K562 (cell line): ENCODE measurements at places on chromosomes 5 and 9. TPM values are rescaled to one million over a fixed set of nuclear protein-coding genes. Genes with fewer than 3 reads are reported as not detected.

The STOM gene
- total RNA-seq, result 56.7 and 56.9 TPM in 2 replicates

The TAF11L10 gene
- total RNA-seq, result 0.53 TPM in 1 of 2 replicates, not detected in the other

The PCDHGA8 gene
- 0.07 and 0.18 TPM in 2 replicates for total RNA-seq

The SKIC3 gene
- total RNA-seq, result 54.0 and 54.4 TPM in 2 replicates

The MARCOL gene
- total RNA-seq, result not detected in 2 replicates

The SVEP1 gene
- total RNA-seq, result 0.73 and 0.81 TPM in 2 replicates

The NDFIP1 gene
- 35.8 and 36.3 TPM in 2 replicates for total RNA-seq

The MAP1B gene
- 61.4 and 66.1 TPM in 2 replicates for total RNA-seq

The LCN1 gene
- not detected in 2 replicates for total RNA-seq

The SLC45A2 gene
- total RNA-seq, result 0.13 and 0.16 TPM in 2 replicates

- no peak for DNase-seq
Measured at GRCh38 chr5:59286510-59286909, 607.0 kb downstream of the PDE4D start.

DNA sequence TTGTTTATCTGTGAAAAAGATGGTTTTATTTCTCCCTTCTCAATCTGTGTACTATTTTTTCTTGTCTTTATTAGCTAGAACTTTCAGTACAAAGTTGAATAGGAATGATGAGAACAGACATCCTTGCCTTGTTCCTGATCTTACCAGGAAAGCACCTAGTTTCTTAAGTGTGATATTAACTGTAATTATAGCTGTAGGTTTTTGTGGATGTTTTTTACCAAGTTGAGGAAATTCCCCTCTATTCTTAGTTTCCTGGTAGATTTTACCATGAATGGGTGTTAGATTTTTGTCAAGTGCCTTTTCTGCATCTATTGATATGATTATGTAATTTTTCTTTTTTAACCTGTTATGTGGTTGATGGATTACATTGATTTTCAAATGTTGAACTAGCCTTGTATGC, 68.7 kb downstream of the KCNN2 start:
- no peak for DNase-seq

DNA sequence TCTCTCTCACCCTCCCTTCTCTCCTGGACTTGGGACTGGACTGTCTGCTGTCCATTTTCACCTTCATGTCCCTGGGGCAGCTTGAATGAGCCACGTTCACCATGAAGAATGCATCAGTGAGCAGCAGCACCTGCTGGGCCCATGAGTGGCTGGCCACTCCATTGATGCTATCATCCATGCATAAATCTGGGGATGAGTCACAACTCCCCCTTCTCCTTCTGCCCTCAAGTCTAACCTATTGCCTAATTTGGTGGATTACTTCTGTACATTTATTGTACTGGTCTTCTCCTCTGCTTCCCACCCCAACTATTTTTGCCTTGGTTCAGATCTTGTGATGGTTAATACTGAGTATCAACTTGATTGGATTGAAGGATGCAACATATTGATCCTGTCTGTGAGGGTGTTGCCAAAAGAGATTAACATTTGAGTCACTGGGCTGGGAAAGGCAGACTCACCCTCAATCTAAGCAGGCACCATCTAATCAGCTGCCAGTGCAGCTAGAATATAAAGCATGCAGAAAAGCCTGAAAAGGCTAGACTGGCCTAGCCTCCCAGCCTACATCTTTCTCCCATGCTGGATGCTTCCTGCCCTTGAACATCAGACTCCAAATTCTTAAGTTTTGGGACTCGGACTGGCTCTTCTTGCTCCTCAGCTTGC, 46.7 kb downstream of the GDNF start:
- no peak for DNase-seq

DNA sequence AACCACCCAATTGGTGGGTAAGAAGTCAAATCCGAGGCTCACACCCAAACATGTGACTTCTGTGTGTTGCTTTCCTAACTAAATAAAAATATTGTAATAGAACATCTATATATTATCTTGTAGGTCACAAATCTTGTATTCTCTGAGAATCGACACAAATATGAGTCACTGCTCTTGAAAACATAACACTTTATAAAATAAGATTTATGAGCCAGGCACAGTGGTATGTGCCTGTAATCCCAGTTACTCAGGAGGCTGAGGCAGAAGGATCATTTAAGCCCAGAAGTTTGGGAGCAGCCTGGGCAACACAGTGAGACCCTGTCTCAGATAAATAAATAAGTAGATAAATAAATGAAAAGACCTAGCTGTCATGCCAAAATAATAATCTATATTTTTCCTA, 624.1 kb downstream of the ANXA1 start:
- DNase-seq, result no peak

- peak; percentile 24 for DNase-seq
Measured at GRCh38 chr9:110623462-110624025, 44.0 kb upstream of the SVEP1 start.

DNA sequence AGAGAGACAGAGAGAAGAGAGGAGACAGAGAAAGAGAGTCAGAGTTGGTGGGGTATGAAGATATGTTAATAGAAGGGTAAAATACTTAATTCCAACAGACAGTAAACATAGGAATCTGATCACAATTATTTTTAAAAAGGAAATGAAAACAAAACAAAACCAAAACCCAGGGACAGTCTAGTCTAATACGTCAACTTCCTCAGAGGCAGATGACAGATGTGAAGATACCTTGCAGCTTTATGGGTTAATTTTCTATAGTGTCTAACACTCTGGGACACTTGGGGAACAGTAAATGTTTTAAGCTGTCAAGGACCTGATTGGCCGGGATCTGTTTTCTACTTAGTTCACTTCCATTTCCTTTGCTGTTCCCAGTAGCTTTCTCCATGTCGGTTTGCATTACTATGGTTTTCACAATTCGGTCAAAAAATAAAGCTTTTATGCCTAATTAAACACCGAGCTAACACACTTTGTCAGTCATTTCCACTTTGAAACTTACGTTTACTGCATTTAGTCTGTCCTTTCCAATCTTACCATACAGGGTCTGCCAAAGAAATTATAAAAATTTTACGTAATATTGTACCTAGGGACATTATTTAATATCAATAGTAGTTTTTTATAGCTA, 216.5 kb downstream of the MCTP1 start:
- DNase-seq, result no peak

DNA sequence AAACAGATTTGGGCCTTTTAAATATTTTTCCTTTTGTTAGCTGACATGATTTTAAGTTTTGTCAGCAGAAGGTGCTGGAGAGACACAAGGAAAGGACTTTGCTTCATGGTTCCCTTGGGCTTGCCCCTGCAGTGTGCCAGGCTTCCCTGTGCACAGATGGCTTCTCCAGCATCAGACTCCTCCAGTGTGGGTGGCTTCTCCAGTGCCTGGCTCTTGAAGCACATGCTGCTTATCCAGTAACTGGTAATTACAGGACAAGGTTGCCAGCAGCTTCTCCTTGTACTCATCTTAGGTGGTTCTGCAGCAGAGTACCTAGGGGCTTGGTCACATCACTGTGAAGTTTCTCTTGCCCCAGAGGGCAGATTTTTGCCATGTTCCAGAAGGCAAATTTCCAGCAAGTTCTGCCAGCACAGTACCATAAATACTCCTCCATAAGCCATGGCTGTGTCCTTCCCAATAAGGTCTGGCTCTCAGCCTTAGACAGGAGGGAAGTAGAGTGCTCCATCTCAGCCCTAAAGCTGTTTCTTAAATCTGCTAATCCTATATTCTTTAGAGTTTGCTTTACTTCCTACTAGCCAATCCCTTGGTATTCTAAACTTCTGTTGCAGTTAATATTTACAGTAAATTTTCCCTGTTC, 62.4 kb downstream of the PJA2 start:
- DNase-seq, result no peak

GRCh38 chr5:126446498-126447224, 23.5 kb downstream of the GRAMD2B start:
- no peak for DNase-seq

GRCh38 chr5:179264053-179264782, 81.0 kb downstream of the ADAMTS2 start:
- DNase-seq, result no peak

DNA sequence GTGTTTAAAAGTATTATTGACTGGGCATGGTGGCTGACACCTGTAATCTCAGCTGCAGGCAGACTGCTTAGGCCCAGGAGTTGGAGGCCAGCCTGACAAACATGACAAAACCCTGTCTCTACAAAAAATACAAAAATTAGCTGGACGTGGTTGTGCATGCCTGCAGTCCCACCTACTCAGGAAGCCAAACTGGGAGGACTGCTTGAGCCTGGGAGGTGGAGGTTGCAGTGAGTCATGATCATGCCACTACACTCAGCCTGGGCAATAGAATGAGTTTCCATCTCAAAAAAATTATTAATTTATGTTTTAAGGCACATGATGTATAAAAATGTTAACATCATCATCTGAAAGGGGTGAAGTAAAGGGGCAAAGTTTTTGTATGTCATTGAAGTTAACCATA, 49.7 kb upstream of the FNIP1 start:
- no peak for DNase-seq

GRCh38 chr9:124320062-124320973, 62.6 kb downstream of the NEK6 start:
- peak; percentile 82 for DNase-seq

GRCh38 chr5:73118391-73118973, 1.9 kb upstream of the TMEM171 start:
- DNase-seq, result no peak

- no peak for DNase-seq
Measured at GRCh38 chr5:115374057-115374775, 77.8 kb upstream of the CCDC112 start.

GRCh38 chr9:16315720-16316119, 554.8 kb downstream of the BNC2 start:
- DNase-seq, result no peak

DNA sequence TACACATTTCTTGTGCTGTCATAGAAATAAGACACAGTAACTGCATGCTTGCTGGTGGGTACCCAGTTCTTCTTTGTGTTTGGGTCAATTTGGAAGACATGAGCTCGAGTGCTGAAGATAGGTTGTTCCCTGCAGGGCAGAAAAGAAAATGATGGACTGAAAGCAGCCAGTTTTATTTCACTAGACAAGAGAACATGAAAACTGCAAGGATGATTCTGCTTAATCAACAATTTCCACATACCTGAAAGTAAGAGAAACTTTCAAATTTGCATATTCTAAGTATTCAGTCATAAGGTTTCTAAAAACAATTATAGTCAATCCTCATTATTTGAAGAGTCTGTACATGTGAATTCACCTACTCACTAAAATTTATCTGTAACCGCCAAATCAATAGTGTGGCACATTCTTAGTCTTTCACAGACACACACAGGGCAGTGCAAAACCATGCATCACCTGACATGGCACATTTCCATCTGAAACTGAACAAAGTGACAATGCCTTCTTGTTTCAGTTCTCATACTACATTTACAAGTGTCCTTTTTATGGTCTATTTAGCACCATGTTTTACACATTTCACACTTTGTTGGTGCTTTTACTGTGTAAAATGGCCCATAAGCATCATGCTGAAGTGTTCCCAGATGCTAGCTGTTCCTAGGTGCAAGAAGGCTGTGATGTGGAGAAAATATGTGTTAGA, 56.9 kb downstream of the HOMER1 start:
- no peak for DNase-seq

DNA sequence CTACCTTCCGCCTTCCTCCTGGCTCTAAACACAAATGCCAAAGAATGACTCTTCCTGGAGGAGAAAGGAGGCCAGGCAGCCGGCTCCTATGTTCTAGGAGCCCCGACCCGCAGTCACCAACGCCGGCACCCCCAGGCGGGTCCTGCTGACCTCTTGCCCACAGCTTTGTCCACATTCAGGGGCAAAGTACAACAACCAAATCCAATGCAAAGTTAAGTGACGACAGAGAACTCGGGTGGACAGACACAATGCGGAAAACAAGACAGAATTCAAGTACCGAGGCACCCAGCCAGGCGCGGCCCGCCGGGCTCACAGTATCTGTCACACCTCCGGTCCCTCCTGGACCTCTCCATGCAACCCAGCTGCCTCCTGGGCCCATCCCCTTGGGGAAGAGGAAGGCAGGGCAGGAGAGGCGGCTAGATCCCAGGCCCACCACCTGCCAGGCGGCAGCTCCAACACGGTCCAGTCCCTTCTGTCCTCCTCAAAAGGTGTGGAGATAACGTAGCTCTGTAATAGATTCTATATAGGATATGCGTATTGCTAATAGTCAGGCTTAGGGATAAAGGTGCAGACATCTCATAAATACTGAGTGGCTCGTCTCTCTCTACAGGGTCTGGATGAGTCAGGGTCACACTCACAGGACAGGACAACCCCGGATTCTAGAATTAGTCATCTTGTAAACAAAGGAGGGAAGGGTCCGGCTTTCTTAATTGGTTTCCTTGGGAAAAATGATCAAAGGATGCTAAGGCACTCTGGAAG, 46.9 kb upstream of the UBAC1 start:
- DNase-seq, result no peak

GRCh38 chr5:158629591-158630312, 470.0 kb downstream of the EBF1 start:
- DNase-seq, result no peak

- no peak for DNase-seq
Measured at GRCh38 chr9:89247431-89248353, 63.3 kb upstream of the CKS2 start.

GRCh38 chr5:132239776-132240175, 12.1 kb upstream of the P4HA2 start:
- no peak for DNase-seq

DNA sequence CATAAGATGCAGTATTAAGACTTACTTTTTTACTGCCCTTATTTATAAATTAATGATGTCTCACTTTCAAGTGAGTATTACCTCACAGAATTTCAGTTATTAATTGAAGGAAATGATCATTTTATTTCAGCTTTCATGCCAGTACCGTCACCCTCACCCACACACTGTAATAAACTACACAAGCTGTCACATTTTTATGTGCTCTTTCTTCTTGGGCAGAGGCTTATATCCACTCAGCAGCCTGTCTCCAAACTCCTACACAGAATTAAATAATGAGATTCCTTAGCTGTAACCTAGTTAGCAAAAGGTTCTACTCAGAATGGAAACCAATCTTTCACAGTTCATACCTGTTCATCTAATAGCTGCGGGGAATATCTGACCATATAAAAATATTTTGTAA, 1915.8 kb upstream of the CDH6 start:
- no peak for DNase-seq

- no peak for DNase-seq
Measured at GRCh38 chr5:101435768-101436167, 532.7 kb upstream of the ST8SIA4 start.

GRCh38 chr9:83413367-83413766, 124.8 kb downstream of the FRMD3 start:
- DNase-seq, result no peak

- DNase-seq, result no peak
Measured at GRCh38 chr9:38644601-38645000, 24.2 kb upstream of the ANKRD18A start.

DNA sequence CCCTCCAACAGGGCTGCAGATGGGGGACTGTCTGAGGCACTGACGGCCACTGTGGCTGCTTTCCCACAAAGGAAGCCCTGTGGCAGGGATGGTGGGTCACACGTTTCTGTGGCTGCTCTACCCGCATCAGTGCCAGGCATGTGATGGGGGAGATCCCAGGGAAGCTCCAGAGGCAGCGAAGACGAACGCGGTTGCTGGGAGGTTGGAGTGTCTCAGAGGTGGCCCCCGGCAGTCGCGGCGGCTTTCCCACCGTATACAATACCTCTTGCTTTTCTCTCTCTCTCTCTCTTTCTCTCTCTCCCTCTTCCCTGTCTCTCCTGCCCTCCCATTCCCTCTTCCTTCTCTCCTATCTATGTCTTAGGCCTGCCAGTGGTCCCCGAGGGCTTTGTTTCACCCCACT, 56.7 kb downstream of the CYFIP2 start:
- no peak for DNase-seq

GRCh38 chr5:170523142-170523551, 19.3 kb downstream of the KCNIP1 start:
- DNase-seq, result no peak
